ENCODE measurements at places on chromosomes 4 and X.

DNA sequence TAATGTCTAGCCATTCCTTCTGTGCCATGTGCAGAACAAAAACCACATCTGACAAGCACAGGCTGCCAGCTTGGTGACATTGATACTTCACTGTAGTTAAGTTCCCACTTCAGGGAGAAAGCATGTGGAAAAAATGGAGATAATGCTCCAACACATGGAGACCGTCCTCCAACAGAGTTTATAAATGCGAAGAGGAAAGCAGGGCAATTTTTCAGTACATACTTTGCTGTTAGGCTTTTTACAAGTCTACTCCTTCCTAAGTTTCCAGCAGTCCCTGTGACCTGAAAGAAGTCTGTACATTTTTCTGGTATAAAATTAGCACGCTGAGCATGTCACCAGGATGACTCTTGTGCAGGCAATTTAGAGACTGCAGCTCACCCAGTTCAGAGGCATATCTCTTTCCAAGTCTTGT is 766.9 kb upstream of the IGFBP7 start:
- DNase-seq: no peak

- DNase-seq: no peak
Measured at GRCh38 chrX:122906726-122907125, 277.4 kb upstream of the GRIA3 start.

DNA sequence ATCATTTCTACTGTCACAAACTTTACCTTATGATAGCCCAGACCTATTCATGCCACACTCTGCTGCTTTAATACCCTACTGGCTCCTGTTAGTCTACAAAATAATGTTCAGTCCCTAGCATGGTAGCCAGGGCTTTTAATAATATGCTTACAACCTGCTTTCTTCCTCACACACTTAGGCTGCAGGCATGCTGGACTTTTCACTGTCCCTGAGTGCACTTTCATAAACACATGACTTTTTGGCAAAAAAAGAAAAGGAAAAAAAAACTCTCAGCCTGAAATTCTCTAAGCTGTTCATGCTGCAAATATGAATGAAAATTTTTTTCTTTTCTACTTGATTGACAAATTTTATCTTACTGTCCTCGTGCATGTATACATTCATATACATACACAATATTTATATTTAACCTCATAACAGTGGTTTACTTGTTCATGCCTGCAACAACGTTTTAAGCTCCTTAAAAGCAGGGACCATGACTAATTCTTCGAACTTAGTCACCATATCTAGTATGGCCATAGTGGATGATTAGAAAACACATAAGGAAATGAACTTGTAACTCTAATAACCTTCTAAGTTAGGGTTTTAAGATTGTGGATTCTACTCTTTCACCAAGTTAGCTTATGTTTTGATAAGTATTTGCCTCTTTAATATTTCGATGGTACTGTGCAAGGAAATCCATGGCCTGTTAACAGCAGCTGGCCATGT is 229.5 kb downstream of the SPCS3 start:
- no peak for DNase-seq

- no peak for DNase-seq
Measured at GRCh38 chr4:56197387-56197786, 189.9 kb downstream of the AASDH start.

DNA sequence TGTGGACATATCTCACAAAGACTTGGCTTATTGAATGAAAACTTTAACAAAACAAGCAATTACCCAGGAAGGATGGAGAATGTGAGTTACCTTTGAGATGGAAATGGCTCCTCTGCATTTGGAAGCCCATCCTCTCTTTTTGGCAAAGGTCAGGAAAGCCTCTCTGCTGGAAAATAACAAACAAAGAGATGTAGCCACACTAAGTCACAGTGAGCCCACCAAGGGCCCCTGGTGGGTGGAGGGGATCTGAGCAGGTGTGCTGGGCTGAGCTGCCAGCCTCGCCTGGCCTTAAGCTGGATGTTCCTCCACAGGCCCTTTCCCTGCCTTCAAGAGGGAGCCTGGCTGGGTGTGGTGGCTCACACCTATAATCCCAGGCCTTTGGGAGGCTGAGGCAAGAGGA is 269.2 kb downstream of the HNRNPD start:
- no peak for DNase-seq

GRCh38 chrX:151177141-151178027 is 1.0 kb downstream of the GPR50 start:
- no peak for DNase-seq

- DNase-seq: no peak
Measured at GRCh38 chr4:100189820-100190642, at the start of gene DDIT4L. Gene DDIT4L, minus strand, starts transcription at chr4:100190468. Its CDS starts 485 bp downstream, at chr4:100189983.

- no peak for DNase-seq
Measured at GRCh38 chrX:7254144-7254543, 106.2 kb upstream of the PUDP start.

- DNase-seq: no peak
Measured at GRCh38 chr4:144716778-144717177, 70.8 kb downstream of the HHIP start.

- no peak for DNase-seq
Measured at GRCh38 chr4:7366180-7366945, 68.4 kb downstream of the PSAPL1 start.

DNA sequence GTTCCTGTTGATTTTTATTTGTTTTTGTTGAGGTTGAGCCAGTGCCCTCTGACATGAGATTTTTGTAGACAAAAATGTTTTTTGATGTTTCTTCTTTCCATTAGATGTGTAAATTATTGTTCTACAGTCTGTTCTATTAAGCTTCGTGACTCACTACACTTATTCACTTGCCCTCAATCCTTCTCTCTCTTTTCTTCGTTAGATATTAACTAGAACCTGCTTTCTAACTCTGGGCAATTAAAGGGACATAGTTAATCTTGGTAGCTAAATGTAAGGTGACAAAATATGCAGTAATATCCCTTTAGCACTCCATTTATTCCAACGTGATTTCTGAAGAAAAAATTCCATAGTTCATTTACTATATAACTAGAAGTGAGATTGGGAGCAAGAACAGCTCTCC is 333.9 kb downstream of the PDHA2 start:
- DNase-seq: no peak

DNA sequence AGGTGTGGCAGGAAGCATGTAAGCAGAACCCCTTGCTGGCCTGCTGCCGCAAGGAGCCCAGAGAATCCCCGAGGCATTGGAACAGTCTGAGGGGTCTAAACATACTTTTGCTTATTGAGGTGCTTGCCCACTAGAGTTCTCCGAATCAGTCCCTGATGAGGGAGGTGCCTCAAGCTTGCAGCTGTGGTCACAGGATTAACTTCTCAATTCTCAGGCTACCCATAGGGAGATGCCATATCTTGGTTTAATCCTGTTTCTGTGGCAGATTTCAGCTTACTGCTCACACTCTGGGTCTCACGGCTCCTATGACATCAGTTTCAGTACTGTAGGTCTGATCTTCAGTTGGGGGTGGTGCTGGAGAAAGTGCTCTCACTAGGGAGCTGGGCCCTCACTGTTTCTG is 39.9 kb downstream of the CCNG2 start:
- peak; percentile 69 for DNase-seq

DNA sequence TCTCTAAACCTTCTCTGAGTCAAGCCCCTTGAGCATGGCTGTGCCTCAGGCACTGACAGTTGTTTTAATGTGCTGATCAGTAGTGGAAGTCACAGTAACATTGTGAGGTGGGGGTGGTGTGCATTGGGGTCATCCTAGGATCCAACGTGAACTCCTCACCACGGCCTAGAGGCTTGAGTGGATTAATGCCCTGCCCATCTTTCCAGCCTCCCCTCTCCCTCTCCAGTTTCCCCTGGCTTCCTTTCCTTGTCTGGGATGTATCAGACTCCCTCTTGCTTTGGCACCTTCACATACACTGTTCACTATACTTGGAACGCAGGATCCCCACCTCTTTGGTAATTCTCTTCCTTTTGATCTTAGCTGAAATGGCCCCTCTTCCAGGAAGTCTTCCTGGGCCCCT is 13.3 kb upstream of the PJA1 start:
- no peak for DNase-seq

DNA sequence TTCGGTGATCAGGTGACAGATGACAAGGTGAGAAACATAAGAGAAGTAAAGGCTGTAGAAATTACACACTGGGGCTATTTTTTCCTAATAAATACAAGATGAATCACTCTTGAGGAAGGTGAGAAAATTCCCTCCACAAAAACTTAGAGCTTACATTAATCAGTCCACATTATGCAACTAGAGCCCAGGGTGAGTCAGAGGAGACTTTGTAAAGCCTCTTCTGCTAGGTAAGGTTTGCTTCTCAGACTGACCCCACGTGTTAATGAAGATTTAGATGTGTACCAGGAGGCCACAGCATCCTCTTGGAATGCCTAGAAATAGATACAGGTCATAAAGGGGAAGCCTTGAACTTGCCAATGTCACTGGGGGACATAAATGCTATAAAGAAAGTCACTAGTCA is 396.0 kb upstream of the SMIM31 start:
- DNase-seq: no peak

DNA sequence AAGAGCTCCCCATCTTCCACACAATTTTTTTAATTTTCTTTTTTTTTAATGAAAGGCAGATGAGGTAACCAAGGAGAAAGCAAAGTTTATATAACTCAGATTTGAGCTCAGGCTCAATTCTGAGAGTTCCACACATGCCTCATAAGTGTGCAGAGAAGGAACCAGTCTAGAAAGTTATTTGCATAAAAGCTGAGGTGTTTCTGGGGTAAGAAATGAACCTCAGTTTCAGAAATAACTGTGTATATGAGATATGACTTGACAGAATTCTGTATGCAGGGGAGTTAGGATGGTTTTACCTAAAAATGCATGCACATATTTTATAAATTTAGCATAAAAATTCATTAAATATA is 51.3 kb downstream of the DTHD1 start:
- DNase-seq: no peak

GRCh38 chr4:79042079-79042674 is 102.9 kb upstream of the PAQR3 start:
- DNase-seq: no peak

GRCh38 chr4:22192084-22192511 is 243.5 kb upstream of the KCNIP4 start:
- no peak for DNase-seq

DNA sequence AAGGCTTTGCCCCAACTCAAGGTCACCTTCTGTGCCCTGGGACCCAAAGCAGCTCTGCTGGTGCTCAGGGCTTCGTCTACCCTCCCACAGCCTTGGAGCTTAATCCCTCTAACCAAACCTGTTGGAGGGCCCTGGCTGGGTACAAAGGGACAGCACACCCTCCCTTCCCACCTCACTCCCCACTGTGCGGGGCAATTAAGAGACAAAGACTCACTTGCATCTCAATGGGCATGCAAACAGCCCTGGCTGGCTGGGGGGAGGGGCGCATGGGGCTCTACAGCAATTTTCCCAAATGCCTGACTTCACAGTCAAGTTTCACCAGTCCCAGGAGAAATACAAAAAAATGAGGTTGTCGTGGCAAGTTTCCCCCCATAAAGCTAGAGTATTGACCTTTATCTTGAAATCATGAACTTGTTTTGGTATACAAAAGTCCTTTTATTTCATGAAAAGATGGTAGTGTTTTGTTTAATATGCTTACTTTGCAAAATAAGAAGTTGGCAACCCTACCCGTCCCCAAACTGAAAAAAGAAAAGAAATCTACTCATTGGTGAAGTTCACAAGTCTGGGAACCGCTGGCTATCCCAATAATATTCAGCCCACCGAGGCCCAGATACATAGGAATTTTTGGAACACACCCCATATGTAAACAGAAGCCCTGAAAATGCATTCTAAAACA is 4.1 kb upstream of the CD99L2 start:
- no peak for DNase-seq

- DNase-seq: no peak
Measured at GRCh38 chr4:140052050-140052449, 101.9 kb downstream of the MAML3 start.

DNA sequence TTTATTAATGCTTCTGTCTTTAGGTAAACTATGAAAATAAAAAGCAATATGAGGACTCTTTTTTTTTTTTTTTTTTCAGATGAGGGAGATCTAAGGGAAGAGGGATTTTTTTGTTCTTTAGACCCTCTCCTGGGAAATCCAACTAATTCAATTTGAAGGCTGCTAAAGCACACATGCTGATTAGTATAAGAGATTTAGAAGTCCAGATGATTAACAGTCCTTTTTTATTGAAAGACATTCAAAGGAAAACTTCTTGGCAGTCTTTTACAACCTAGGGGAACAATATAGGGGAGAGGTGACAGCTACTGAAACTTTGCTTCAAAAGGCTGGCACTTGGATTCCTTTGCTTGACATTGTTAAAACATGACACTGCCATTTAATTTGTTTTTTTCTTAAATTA is 602.5 kb downstream of the RAPGEF2 start:
- no peak for DNase-seq

DNA sequence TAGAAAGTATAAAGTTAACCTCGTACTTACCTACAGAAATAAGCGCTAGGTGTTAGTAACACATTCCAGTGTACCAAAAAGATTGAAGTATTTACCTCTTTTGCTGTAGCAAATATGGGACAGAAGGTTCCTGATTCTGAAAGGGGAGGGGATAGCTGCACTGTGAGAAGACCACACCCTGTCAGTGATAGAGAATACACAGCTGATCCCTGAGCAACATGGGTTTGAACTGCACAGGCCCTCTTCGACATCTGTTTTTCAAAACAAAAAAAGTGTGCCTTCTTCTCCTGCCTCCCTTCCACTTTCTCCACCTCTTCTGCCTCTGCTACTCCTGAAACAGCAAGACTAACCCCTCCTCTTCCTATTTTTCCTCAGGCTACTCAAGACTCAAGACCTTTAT is 201.8 kb upstream of the SLIT2 start:
- DNase-seq: no peak

GRCh38 chr4:185004562-185005218 is 13.6 kb upstream of the HELT start:
- no peak for DNase-seq

- DNase-seq: no peak
Measured at GRCh38 chr4:165293061-165293460, 34.4 kb upstream of the MSMO1 start.

DNA sequence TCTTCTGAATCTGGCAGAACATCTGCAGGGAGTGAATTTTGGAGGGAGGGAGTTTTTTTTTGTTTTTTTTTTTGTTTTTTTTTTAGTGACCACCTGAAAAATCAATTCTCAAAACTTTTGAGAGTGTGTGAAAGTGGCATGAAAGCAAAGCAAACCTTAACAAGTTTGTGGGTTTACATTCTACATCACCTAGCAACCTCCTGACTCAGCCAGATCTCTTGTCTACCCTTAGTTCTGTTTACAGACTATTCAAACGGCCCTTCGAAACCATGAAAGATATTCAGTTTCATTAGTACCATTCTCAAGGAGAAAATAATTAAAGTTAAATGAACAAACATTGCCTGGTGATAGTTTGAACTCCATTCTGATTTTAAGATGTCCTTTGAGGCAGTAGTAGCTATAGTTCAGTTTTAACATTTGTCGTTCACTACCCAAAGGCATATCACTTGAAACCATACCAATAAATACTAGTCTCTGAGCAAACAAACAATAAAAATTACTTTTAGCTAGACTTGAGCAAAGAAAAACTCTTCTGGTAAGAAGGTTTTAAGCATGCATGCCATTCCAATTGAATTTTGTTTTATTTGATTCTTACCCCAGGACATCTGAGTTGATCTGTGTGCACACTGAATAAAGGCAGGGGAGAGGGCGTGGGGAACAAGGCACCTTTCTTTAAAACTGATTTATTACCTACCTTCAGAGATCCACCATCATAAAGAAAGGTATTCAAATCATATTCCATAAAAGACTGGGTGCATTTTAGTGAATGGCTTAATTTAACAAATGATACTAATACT is 137.7 kb downstream of the ARX start:
- no peak for DNase-seq
